ENCODE measurements at places on chromosomes 1 and 21.

DNA sequence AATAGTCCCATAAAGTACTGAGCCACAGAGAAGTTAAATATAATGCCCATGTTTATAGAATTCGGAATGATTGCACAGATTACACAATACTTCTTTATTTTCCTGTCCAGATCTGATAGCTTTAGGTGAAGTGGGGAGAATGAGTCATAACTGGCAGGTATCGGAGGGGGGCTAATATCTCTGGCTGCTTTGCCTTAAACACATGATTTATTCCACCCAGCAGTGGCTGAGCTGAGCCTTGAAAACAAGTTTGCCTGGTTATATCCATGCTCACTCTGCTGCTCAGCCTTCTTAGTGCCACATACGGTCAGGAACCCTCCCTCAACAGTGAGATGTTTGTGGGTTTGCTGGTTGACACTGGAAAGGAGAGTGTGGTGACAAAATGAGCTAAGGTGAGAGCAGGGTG is 119.7 kb upstream of the ZNF648 start:
- no peak for DNase-seq

- DNase-seq, result no peak
These were observed 106.9 kb downstream of the KCND3 start for GRCh38 chr1:111882559-111882958.

DNA sequence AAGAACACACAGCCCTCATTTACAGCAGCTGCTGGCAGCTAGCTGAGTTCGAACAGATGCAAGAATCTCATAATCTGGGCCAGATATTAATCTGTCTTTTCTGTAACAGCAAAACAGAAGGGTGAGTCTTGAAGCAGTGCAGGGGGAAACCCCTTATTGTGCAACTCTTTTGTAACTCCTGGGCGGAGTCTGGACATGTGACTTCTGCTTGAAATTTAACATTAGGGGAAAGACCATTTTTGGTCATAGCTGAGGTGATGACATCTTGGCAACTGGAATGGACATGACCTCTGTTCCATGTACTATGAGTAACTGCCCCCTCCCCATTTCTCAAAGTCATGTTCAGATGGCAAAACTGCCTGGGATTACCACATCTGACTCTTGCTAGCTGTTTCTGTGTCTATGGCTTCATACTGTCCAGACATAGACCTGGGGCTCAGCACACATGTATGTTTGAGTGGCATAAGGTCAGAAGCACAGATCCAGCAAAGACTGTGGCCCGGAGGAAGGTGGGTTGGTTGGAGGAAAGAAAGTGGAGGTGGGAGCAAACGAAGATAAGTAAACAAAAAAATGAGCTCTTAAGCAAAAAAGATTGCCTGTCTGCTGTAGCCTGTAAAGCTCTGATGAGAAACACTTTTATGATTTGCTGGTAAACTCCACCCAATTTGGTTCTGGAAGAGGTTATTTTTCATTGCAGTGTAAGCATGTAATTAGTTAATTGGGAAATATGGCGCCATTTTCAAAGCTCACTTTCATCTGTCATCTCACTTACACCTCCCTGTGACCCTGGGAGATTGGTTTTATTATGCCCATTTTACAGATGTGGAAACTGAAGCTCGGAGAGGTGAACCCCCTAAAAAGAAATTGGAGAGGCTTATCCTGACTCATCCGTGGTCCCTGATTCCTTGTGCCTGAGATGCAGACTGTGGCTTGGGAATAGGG is 26.1 kb downstream of the ETS2 start:
- no peak for DNase-seq

DNA sequence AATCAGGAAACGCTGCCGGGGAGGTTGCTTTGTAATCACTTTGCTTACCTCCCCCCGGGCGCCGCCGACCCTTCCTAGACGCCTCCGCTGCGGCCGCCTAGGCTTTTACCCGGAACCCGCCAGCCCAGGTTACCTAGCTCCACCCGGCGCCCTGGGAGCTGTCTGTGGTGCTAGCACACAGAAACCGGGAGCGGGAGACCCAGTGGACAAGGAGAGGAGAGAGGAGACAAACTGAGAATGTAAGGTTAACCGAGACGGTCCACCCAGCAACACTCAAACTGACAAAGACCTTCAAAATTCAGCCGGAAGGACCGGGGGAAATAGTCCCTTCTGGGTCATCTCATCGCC is 9.8 kb downstream of the BARHL2 start:
- no peak for DNase-seq

- no peak for DNase-seq
These were observed 163.4 kb downstream of the CACNA1E start for GRCh38 chr1:181646710-181647109.

DNA sequence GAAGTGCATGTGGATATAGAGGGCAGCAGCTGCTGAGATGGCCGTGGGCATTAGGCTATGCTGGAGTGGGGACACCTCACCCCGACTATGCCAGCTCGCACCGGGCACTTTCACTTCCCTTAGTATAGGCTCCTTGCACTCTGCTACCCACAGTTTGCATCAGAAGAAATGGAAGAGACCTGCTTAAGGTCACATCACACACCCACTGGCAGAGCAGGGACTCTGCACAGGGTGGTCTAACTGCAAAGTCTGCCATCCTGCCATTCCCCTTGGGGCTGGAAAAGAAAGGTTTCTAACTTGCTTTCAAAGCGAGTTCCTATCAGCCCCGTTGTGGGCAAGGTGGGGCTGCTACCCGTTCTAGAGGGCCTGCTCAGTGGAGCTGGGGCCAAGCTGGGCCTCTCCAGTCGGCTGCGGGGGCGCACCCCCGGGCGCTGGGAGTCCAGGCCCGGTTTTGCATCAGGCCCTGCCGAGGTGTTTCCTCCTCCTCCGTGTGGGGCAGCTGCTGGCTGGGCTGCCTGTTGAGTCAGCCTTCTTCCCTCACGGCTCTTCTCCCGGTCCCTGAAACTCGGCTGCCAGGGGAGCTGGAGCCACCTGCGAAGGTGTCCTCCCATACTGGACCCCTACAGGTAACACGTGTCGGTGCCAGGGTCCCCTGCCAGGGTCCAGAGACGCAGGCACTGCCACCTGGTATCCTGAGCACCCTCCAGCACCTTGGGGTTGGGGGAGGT is at the start of gene SYTL1:
Gene SYTL1, plus strand, starts transcription at position 498 of the 728 bp plus-strand sequence. CDS start 3,313 bp downstream, outside the sequence.
- DNase-seq, result peak; percentile 40

GRCh38 chr1:231241750-231242149 is 738 bp downstream of the GNPAT start:
- no peak for DNase-seq

DNA sequence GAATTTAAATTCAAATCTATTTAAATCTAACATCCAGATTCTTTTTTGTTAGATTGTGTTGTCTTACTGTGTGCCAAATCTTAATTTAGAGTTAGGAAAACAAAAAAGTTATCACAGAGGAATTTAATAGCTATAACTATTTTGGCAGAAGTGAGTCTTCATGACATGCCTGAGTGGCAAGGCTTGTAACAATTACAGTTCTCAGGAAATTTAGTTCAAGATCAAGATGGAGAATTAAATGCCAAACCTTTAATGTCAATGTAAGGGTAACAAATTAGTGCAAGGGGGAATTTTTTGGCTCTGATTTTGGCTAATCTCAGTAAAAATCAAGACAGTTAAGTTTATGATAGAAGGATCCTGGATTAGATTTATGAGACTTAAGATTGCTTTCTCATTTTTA is 58.4 kb downstream of the GDAP2 start:
- DNase-seq, result no peak

DNA sequence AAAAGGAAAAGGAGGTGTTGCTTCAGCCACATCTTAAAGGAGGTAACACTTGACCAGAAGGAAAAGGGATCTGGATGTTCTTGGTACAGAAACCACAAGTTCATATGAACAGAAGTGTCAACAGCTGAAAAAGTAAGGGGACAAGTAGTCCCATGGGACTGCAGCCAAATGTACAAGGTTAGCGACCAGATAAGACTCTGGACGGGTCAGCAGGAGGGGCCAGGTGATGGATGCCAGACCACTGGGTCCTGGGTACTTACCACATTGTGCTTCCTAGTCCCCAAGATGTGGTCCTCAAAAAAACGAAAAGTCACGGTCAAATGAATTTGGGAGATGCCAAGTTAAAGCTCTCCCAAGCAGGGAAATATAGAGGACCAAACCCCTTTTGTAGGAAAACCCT is 16.6 kb upstream of the BMP8A start:
- DNase-seq, result no peak

GRCh38 chr1:186240436-186240835 is 134.6 kb downstream of the TPR start:
- DNase-seq, result no peak

DNA sequence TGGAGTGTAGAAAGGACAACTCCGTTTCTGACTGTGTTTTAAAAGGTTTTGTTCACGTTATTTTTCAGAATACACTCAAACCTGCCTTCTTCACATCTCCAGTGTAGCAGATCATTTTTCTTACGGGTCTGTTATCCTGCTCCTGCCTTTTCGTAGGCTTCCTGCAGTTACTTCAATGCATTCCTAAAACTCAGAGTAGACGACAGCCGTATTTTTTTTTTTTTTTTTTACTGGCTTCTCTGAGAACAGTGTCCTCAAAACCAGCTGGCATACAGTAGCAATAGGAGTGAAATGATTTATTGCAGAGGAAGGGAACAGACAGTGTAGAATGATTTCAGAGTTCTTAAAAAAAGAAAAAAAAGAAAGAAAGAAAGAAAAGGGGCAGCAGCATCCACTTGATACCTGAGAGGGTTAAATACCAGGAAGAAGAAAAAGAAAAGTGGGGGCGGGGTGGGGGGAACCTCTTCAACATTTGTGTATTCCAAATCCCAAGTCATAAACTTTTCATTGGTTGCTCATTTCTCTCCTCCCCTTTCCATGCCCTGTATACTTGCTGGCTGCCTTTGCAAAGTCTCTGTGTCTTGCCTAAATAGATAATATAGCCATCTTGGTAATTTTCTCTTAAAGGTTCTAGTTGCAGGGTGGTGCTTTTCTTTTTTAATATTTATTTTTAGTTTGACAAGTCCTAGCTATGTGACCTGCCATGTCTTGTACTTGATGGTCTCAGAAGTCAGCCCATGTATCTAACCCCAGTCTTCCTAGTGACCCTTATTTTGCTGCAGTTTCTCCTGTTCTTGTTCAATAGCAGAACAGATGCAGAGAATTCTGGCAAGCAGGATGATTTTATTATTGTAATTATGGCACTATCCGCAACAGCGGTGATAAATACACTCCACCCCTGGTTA is 2.8 kb downstream of the TGFB2 start:
- DNase-seq, result no peak

GRCh38 chr1:59317343-59317742 is 20.4 kb downstream of the FGGY start:
- DNase-seq, result no peak

- no peak for DNase-seq
These were observed 198.9 kb downstream of the HS2ST1 start for GRCh38 chr1:87113313-87113712.

DNA sequence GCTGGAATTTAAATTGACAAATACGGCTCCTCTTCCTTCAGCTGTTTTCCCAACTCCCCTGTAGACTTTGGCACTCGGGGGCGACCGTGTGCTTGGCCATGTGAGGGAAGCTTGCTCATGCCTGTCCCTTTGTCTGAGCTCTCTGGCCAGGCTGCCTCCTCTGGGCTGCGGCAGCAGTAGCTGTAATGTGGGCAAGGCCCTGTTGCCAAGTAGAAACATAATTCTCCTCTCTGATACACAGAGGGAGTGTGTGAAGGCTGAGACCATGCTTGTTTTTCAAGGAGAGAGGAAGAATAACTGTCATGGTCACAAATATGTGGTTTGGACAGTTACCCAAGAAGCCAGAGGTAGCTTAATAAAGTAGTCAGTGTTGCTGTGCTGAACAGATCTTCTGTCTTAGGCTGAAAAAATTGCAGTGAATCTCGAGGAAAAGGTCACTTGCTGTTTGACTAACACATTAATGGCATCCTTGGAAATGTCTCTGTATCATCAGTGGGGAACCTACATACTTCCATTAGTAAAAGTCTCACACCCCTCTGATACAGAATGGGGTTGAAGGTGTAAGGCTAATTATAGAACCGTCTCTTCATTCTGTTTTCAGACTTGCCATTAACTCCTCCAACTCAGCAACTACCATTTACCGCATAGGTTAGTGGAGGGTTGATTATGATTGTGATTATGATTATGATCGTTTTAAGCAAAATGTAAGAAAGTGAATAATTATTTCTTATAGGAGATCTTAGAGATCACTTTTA is 94.6 kb downstream of the TGFB2 start:
- no peak for DNase-seq

- DNase-seq, result no peak
These were observed 16.3 kb upstream of the DESI2 start for GRCh38 chr1:244636488-244637259.

GRCh38 chr1:10759413-10760200 is 36.8 kb downstream of the CASZ1 start:
- DNase-seq, result no peak

DNA sequence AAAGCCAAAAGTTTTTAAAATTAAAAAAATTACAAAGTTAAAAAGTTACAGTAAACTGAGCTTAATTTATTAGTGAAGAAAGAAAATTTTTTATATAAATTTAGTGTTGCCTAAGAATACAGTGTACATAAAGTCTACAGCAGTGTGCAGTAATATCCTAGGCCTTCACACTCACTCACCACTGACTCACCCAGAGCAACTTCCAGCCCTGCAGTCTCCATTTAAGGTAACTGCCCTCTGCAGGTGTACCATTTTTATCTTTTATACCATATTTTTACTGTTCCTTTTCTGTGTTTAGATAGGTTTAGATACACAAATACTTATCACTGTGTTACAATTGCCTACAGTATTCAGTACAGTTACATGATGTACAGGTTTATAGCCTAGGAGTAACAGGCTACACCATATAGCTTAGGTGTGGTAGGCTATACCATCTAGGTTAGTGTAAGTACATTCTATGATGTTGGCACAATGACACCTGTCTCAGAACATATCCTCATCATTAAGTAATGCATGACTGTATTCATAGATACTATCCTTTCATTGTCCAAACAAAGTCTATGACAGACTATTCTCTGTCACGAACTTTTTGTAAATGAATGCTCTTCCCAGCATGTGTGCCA is 78.6 kb upstream of the PBX1 start:
- no peak for DNase-seq

GRCh38 chr1:223652436-223652941 is 13.0 kb downstream of the CAPN8 start:
- no peak for DNase-seq

- DNase-seq, result no peak
These were observed 801.7 kb upstream of the PRMT6 start for GRCh38 chr1:106254748-106255147.

DNA sequence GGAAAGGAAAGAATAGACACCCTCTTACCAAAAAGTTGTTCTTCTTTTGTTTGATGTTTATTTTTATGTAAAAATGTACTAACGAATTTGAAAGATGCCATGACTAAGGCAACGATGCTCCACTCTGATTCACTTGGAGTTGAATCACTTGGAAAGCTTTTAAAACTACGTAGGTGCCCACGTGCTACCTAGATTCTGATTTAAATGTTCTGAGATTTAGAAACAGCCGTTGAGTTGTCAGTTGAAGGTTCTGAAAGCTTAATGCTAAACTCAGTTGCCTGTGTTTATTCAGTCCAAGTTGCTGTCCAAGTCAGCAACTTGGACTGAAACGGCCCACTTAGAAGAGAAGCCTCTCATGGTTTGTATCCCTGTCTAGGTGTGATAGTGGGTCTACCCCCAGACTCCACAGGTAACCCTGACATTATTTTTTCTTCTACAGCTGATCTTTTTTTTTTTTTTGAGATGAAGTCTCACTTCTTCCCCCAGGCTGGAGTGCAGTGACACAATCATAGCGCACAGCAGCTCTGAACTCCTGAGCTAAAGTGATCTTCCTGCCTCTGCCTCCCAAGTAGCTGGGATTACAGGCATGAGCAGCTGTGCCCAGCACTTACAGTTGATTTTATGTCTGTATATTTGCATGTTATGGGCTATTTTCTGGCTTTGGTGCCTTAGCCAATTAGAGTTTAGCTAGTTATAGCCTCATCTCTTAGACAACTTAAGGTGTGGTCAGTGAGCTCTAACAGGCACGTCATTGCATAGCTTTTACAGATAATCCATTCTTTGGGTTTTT is 1.4 kb upstream of the VAMP4 start:
- DNase-seq, result no peak

Data from activated CD4-positive, CD25-positive, alpha-beta regulatory T cell (primary cell).